Smooth muscle cell of the brain vasculature (primary cell): ENCODE measurements at places on chromosomes 12 and 14.

DNA sequence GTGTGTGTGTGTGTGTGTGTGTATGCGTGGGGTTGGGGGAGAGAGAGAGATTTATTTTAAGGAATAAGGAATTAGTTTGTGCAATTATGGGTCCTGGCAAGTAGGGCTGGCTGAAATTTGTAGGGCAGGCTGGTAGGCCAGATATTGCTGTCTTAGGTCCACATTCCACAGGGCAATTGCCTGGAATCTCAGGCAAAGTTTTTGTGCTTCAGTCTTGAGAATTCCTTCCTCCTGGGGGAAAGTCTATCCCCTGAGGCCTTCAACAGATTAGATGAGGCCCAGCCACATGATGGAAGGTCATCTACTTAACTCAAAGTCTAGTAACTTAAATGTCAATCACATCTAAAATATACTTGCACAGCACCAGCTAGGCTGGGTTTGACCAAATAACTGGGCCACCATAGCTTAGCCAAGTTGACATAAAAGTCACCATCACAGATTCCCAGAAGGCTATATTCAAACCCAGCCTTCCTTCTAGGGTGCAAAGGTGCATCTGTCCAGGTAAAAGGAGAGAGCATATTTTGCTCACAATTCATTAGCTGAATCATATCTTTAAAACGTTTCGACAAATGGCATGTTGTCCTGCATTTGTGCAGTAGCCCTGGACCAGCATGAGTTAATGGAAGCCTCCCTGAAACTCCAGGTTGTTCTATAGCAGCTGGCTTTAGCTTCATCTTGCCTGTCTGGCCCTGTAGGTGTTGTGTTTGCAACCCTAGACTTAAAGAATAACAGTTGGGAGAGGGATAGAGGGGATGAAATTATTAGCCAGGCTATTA lies 63.1 kb downstream of the C14orf132 start:
- DNase-seq = no peak

DNA sequence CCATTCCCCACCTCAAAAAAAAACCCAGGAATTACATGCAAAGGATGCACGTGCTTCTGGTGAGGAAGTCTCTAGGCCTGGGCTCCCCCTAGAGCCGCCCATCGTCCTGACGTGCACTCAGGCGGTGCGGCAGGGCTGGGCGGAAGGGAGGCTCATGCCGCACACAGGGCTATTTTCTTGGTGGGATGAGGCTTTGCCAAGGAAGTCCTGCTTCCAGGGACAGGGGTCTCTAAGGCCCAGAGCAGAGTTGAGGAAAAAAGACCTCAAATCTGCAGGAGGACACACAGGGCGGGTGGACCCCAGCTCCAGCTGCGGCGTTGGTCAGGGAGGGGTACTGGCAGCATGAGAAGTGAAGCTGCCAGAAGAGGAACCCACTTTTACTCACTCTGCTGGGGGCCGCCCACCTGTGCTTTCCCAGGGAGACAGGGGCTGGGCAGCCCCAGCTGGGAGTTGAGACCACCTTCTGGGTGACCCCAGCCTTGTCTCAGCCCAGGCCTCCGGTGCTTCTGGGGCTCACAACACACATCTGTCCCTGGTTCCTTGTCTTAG lies 4.2 kb downstream of the RHOF start:
- no peak for DNase-seq

DNA sequence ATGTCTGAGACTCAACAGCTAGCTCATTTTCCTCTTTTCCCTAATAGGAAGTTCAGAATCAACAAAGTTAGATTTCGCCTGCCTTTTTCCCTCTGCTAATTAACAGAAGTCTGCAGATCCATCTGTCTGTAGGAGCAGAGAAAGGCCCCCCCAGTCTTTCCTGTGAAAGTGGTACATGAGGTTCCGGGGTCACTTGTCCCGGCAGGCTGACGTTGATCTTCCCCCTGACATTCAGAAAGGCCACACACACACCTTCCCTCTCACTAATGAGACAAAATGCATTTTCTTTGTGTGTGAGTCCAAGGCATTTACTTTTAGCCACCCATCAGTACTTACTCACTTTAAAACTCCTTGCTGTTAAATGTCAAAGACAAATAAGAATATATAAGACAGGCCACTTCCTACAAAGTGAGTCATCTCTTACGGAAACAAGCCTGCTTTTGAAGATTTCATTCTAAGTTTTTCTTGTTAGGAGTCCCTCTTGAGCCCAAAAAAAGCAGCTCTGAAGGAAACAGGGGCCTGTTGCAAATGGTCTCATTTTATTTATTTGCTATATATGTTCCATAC lies 138.7 kb downstream of the TTC7B start:
- peak; percentile 9 for DNase-seq

DNA sequence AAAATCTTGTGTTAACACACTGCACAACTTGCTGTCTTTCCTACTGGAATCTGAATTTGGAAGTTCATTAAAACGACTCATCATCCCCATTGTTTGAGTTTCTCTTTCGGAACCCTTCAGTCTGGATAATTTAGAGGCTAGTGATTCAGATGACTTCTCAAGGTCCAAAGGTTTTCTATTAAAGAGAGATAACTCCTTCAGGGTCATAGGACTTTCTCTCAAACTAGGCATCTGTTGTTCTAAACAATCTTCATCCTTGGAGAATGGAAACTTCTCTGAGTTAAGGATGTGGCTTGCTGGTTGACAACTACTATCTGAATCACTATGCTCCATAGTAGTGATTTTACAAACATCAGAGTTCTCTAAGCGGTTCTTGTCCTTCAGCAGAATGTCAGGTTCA lies 4.4 kb downstream of the MLH3 start:
- no peak for DNase-seq

GRCh38 chr12:11939223-11939622 lies 131.5 kb upstream of the BCL2L14 start:
- DNase-seq = no peak

- DNase-seq = no peak
Measured at GRCh38 chr12:113823816-113824215, 142.3 kb downstream of the RBM19 start.

GRCh38 chr12:117857632-117858612 lies 110.9 kb downstream of the KSR2 start:
- no peak for DNase-seq
